ENCODE measurements at places on chromosomes 13 and 19.

- no peak for DNase-seq
These were observed 10.8 kb upstream of the CEACAM1 start for GRCh38 chr19:42538841-42539709.

- DNase-seq: no peak
These were observed 1.7 kb upstream of the ZNF507 start for GRCh38 chr19:32343550-32344262.

DNA sequence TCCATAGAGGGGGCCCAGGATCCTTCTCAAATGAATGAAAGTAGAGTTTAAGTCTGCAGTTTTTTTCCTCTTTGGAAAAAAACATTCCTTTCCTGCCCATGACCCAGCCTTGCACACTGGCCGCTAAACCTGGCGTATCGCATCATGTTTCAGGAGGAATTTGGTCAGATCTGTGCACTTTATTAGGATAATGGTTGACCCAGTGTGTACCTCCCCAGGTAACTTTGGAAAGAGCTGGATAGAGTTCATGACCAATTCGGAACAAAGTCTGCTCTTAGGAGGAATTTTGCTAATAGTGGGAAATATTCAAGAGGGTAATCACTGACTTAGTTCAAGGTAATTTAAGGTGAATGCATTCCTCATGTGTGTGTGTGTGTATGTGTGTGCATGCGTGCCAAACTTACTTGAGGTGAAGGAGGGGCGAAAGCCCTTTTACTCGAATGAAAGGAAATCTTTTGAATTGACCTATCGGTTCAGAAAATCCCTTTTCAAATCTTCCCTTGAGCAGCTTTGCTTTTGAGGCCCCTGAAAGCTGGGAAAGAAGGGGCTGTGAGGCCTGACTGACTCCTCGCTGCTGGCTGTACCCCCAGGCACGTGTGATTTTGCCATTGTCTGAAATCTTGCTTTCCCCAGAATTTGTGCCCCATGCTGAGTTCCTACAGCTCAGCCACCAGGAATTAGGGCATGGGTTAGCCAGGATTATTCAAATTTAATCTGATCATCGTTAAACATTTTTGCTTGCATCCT, 46.3 kb downstream of the SIPA1L3 start:
- no peak for DNase-seq

- DNase-seq: peak; percentile 75
These were observed 6.3 kb downstream of the ERICH4 start for GRCh38 chr19:41449079-41449864.

- DNase-seq: no peak
These were observed 1.3 kb upstream of the PNMA8C start for GRCh38 chr19:46429999-46430398.

DNA sequence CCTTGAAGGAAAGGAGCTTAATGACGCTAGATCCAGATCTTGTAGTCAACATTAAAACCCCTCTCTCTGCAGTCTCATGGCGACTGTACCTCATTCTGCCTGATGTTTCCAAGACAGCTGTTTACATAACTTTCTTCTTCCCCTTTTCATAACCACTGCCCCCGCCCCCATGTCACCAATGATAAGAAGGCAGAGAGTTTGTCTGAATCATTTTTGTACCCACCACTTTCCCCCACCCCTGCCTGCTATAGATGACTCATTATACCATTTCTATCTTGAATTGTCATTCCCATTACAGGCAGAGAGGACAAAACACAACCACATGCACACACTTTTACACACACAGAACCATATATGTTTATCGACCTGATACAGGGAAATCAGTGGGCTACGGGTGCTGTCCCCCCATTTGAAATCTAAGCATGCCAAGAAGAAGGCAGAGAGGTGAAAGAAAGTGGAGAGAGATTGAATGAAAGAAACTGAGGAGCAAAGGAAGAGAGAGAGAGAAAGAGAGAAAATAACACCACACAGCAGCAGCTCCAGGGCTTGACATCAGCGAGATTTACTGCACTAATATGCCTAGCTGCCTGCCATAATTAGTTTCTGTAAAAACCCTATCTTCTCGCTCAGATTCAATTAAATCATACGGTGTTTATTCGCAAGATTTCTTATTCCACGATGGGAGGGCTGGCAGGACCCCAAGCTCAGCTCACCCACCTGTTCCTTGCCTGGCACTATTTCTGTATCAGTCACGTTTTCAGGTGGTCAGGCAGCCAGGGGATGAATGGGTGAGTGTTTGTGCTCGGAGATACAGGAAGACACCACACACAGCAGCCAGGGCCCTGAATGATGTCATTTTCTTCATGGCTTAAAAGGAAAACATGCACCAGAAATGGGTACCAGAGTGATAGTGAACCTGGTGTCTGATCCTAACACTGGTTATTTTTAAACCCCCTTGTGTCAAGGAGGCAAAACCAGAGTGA, 114.3 kb upstream of the SERP2 start:
- DNase-seq: no peak

GRCh38 chr13:70784207-70784989, 676.1 kb upstream of the KLHL1 start:
- DNase-seq: no peak

- peak; percentile 9 for DNase-seq
These were observed 462 bp upstream of the MPHOSPH8 start for GRCh38 chr13:19632915-19633478.

- DNase-seq: no peak
These were observed 1358.5 kb upstream of the PCDH9 start for GRCh38 chr13:68588623-68589022.

DNA sequence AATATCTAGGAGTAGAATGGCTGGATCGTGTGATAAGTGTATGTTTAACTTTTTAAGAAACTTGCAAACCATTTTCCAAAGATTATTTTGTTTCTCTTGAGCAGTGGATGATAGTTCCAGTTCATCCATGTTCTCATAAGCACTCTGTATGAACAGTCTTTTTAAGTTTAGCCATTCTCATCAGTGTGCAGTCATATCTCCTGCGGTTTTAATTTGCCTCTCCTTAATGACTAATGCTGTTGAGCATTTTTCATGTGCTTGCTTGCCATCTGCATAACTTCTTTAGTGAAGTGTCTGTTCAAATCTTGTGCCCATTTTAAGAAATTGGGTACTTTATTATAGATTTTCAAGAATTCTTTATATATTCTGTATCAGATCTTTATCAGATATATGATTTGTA, 58.6 kb downstream of the WASF3 start:
- DNase-seq: no peak

- no peak for DNase-seq
These were observed 67.8 kb upstream of the ZDHHC20 start for GRCh38 chr13:21526707-21527540.

- no peak for DNase-seq
These were observed 12.8 kb downstream of the ONECUT3 start for GRCh38 chr19:1765904-1766799.

DNA sequence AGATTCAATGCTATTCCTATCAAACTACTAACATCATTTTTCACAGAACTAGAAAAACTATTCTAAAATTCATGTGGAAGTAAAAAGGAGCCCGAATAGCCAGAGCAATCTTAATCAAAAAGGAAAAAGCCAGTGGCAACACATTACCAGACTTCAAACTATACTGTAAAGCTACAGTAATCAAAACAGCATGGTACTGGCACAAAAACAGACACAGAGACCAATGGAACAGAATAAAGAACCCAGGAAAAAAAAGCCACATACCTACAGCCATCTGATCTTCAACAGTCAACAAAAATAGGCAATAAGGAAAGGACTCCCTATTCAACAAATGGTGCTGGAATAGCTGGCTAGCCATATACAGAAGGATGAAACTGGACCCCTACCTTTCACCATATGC, 10.4 kb upstream of the SOHLH2 start:
- no peak for DNase-seq

- DNase-seq: no peak
These were observed 124.1 kb upstream of the UQCRFS1 start for GRCh38 chr19:29337029-29337428.

DNA sequence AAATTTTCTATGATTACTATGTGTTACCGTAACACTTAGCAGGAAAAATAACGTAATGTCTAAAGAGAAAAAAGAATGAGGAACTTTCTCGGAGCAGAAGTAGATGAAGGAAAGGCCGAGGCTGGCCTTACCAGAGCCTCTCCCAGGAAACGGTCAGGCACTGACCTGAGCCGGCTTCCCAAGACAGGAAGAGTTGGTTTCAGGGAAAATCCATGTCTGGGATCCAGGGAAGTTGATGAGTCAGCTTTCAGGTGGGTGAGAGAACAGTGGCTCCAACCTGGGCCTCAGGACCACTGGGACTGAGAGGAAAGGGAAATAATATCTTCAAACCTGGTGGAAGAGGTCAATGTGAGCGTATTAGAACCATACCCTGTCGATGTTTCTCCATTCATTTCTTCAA, 93.3 kb upstream of the UBL3 start:
- no peak for DNase-seq

GRCh38 chr19:2166741-2167738, 3.3 kb downstream of the DOT1L start:
- DNase-seq: peak; percentile 56

- no peak for DNase-seq
These were observed 2.3 kb downstream of the PRAM1 start for GRCh38 chr19:8500158-8500557.

DNA sequence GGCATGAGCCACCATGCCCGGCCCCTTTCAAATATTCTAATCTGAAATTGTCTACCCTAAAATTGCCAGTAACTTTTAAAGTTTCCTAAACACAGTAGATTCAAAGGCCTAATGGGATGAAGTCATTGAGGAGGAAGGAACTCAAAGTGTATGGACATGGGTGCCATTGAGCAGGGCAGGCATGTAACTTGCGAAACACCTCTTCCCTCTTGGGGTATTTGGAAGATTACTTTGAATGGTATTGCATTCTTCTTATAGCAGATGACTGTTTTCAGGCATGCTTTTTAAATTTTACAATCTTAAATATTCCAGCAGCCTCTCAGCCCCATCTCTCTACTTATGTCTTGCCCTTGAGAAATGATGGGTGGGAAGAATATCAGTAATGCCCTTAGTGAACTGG, 21.0 kb downstream of the TM9SF2 start:
- DNase-seq: no peak

GRCh38 chr13:34733721-34734120, 208.3 kb upstream of the NBEA start:
- DNase-seq: no peak

DNA sequence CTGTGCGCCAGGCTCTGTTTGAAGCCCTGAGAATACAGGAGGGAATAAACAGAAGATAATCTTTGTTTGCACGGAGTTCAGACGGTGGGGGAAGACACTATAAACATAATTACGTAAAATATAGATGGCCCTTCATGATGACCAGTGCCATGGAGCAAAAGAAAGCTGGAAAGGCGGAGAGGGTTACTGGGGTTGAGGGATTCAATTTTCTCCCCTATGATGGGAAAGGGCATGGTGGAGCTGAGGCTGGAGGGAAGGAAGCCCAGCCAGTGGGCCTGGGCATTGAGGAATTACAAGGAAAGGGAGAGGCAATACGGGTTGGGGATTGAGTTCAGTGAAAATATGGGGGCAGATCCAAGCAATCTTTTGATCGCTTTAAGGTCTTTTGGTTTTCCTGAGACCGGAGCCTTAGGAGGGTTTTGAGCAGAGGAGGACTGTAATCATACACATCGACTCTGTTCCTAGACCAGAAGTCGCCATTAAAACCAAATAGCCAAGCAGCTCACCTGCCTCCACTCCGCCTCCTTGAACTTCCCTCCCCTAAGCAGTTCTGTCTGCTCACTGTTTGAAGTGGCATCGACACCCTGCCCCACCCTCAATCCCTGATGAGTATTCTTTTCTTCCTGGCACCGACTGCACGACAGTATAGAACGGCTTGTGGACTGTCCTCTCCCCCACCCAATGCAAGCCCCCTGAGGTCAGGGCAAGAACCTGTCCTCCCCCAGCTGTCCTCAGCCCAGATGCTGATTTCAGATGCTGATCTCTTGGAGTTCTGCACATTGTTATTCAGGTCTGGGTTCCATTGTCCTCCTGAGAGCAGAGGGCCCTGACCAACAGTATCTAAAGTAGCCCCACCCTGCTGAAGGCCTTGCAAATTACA, 813 bp upstream of the ZNF296 start:
- DNase-seq: no peak
